ENCODE measurements at places on chromosomes 3 and 15.

DNA sequence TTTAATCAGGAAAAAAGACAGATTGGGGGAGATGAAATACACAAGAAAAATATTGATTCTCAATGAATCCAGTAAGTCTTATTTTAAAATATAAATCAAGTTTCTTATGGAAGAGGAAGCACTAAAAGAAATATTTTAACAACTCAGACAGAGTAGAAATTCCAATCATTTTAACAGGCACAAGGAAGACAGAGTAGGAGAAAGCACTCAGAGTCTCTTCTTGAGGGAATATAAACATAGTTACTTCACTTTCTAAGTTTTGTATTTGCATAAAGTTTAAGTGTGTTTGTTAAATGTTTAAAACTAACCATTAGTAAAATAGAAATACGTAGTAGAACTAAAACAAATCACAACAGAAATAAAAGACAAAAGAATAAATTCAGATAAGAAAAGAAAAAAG is 24.5 kb upstream of the RTP4 start:
- DNase-seq: no peak

- no peak for DNase-seq
These were observed 35.3 kb upstream of the MRPS22 start for GRCh38 chr3:139308560-139308959.

- peak; percentile 57 for DNase-seq
These were observed 60.3 kb downstream of the HEG1 start for GRCh38 chr3:124995460-124995994.

DNA sequence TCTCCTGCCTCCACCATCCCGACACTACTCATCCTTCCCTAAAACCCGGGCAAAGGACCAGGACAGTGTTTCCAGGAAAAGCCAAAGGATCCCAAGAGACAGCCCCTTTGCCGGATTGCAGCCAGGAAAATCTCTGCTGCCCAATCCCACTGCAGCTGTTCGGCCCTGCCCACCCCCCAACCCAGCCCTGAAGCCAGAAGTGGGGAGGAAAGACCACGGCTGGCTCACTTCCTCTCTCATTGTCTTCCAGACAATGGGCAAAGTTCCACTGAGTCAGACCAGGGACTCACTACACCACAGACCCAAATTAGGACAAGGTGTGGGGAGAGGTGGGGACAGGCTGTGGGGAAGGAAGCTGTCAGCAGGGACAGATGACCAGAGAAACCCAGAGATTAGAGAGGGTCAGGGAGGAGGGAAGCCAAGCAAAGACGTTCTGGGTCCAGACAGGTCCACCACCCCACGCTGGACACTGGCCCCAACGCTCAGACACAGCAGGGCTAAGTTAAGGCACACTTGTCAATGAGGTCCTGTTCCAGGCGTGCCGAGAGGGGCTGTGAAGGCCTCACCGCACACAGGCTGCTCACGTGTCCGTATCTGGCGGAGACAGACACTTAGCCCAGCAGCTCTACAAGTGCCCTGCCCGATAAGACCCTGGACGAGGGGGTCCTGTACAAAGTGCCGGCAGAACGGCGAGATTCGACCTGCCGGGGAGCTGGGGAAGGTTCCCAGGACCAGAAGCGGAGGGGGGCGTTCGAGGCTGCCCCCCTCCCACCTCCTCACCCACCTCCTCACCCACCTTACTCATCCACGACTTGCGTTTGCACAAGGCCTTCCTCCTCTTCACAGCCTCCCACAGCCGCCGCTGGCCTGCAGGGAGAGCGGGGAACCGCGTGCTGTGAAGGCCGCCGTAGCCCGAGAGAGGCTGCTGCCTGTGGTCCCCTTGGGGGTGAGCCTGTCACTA is 21.9 kb downstream of the TNK2 start:
- no peak for DNase-seq

DNA sequence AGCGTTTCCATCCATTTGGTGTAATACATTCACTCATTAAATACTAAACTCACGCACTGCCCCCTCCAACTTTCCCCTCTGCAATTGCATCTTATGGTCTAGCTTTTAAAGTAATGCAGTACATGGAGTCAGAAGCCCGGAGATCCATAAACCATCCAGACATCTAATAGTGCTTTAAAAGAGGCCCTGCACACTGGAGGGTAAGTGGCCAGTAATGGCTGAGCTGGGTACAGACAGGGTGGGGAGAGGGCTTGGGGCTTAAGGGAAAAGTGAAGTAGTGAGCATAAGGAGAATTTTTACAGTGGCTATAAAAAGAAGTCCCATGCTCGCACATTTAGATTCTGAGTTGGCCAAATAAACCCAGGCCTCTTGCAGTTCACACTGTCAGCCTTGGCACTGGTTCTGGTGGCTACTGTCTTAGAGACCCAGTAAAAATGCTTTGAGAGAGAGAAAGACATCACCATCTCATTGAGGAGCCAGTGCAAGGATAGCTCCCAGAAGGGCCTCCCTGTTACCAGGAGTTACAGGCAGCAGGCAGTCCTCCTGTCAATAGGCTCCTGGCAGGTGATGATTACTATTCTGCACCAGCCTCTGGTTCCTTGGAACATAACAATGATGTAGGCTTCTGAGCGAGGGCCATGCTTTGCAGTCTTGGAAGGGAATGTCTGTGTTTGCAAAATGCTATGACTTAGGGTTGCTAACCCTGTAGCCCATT is 112.6 kb upstream of the NEO1 start:
- no peak for DNase-seq

DNA sequence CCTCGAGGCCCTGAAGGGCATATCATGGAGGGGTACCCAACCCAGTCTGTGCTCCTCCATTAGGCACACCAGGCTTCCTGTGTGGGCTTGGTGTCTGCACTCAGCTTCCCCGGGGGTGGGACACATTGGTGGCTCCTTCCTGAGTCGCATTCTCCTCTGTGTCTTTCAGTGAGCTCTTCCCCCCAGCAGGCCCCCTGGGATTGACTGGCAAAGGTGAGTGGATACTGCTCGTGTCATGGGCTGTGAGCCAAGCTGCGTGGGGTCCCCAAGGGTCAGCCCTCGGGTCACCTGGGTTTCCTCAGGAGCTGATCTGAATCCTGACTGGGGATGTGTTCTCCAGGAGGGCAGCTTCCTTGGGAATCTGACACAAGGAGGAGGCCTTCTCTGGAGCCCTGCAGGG is 231.0 kb downstream of the SNRPN start:
- no peak for DNase-seq

DNA sequence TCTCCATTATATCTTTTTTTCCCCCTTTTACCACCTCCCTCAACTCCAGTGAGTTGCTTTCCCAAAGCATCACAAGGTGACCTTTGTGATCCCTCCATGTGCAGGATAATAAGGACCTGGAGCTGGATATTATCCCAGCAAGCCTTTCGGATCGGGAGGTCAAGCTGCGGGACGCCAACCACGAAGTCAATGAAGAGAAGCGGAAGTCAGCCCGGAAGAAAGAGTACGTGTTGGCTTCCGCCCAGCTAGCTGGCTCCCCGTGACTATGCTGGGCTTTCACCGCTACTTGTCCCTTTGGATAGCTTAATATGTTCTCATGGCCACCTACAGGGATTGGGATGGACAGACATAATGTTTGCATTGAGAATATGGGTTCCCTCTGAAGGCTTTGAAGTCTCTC is 273.7 kb upstream of the UMPS start:
- DNase-seq: no peak

- DNase-seq: no peak
These were observed 71.2 kb upstream of the GOLGA8B start for GRCh38 chr15:34654625-34655024.

- peak; percentile 98 for DNase-seq
These were observed at the start of gene CRELD1 for GRCh38 chr3:9933561-9934234. CRELD1 (plus strand) TSS chr3:9933834; CDS start chr3:9934439, 605 bp downstream.

DNA sequence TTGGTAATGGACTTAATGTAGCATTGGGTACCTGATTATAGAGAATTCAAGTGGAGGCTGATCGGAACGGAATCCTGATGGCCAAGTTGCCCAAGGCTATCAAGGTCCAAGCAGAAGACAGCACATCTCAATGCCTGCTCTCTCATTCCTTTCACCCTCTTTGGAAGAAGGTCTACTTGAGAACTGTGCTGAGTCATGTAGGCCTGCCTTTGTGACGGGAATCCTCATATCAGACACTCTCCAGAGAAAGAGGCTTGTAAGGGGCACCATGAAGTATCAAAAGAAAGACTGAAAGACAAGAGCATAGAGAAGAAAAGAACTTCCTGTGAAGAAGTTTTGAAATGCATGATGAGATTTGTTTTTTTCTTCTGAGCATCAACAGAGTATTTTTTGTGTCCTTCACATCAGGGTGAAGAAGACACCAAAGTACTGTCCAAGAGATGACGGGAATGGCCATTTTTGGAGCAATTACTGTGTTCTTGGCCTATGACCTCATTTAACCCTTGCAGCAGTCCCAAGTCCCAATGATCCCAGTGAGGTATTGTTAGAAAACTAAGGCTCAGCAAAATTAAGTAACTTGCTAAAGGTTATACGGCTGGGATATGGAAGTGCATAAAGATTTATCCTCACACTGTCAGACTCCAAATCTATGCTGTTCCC is 13.2 kb upstream of the LARP6 start:
- no peak for DNase-seq

DNA sequence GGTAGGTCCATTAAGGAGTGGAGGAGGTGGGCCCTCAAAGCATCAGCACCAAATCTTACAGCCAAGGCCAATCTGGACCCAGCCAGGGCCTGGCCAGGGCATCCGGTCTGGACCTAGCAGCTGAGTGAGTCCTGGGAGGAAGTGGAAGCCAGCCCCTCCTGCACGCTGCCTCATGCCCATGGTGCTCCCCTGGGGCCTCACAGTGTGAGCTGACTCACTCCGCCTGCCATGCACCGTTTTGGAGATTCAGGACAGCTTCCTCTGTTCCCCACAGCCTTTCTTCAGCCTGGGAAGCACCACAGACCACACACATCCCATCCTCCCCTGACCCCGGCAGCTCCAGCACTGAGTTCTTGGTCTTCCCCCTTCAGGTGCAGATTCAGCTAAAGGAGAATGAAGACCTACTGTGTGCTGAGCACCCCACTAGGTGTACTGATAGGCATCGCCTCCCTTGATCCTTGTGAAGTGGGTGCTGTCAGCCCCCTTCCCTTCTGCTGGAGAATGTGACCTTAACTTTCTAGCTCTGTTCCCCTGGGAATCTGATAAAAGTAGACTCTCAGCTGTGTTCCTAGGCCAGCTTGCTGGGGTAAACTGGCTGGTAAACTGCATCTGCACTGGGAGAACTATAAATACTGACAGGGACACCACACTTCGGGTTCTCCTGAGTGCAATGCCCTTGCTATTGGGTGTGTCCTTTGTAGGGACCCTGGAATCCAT is 36.8 kb upstream of the SEC13 start:
- DNase-seq: peak; percentile 8

DNA sequence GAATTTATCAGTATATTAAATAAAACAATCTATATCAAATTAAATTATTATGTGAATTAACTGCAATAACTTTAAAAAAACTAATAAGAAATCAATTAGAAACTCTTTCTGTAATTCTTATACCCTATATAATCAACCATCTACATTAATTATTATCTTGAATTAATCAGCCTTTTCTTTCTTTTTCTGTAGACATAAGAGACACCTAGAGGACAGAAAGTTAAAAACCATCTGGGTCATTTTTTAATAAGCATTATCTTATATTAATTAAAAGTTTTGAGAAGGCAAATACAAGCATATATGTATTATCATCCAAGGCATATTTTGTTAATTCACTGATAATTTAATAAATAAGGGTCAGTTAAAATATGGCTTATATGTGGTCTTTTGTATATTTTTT is 24.2 kb upstream of the SLC25A26 start:
- no peak for DNase-seq

- DNase-seq: no peak
These were observed 23.9 kb downstream of the SEC22C start for GRCh38 chr3:42557854-42558253.

DNA sequence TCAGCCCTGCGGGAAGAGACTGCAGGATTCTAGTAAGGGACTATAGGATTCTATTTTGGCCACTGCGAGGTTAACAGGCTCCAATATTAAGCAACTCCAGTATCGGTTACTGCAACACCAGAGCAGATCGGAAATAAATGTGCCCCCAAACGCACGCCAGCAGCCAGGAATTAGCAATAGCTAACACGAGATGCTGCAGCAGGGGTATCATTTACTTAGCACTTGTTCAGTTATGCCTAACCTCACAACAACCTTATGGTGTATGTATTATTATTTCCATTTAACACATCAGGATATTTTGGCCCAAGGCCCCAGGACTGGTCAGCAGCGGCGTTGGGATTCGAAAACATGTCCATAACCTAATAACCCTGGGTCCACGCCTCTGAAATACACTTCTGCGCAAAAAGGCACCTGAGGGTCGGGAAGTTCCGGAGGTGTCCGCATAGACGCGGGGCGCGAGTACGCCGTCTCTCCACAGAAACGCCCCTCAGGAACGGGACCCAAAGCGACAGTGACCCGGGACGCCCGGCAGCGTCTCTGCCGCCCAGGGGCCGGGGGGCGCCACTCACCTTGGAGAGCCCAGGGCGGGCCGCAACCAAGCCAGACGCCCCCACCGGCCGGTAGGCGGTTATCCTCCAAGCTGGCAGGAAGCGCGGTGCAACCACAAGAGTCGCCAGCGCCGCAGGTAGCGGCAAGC is 681 bp downstream of the PIK3CB start:
- DNase-seq: peak; percentile 62

- DNase-seq: no peak
These were observed 131.8 kb downstream of the MDFIC2 start for GRCh38 chr3:70180664-70181063.

DNA sequence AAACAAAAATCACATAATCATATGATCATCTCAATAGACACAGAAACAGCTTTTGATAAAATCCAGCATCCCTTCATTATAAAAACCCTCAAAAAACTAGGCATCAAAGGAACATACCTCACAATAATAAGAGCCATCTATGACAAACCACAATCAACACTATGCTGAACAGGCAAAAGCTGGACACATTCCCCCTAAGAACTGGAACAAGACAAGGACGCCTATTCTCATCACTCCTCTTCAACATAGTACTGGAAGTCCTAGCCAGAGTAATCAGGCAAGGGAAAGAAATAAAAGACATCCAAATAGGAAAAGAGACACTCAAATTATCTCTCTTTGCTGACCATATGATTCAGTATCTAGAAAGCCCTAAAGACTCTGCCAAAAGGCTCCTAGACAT is 54.9 kb upstream of the SLC12A8 start:
- no peak for DNase-seq

GRCh38 chr15:32690941-32691688 is 26.7 kb upstream of the GREM1 start:
- DNase-seq: no peak

DNA sequence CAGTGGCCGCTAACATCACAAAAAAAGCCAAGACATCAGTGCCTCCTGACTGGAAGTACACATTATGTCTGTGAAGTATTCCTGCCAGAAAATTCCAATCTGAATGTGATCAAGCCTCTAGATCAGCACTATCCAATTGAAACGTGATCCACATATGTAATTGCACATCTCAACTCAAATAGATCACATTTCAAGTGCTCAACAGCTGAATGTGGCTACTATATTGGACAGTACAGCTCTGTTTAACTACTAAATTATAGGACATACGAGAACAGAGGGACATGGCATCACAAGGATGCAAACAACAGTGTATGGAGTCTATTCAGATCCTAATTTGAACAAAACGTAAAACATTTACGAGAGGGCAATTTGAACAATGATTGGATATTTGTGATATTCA is 542 bp upstream of the UBAP1L start:
- no peak for DNase-seq

GRCh38 chr3:10093678-10094077 is 14.4 kb downstream of the FANCD2OS start:
- DNase-seq: no peak

Data from thyroid gland (tissue), 4 donors.